ENCODE measurements at places on chromosomes 2 and 18. TPM values are rescaled to one million over a fixed set of nuclear protein-coding genes. Genes with fewer than 3 reads are reported as not detected.

- DNase-seq: peak; percentile 39
Measured at GRCh38 chr2:43021791-43022509, 204.5 kb downstream of the ZFP36L2 start.

CCDC148 gene
- total RNA-seq: 0.52 TPM

MEP1B gene
- not detected for total RNA-seq

GRCh38 chr2:73944714-73945113, 18.0 kb downstream of the DGUOK start:
- DNase-seq: no peak

CYP1B1 gene
- total RNA-seq: 115 TPM

GRCh38 chr2:240240017-240240734, 99.7 kb upstream of the OTOS start:
- no peak for DNase-seq

GRCh38 chr2:359047-359446, 71.2 kb upstream of the ALKAL2 start:
- no peak for DNase-seq

DNA sequence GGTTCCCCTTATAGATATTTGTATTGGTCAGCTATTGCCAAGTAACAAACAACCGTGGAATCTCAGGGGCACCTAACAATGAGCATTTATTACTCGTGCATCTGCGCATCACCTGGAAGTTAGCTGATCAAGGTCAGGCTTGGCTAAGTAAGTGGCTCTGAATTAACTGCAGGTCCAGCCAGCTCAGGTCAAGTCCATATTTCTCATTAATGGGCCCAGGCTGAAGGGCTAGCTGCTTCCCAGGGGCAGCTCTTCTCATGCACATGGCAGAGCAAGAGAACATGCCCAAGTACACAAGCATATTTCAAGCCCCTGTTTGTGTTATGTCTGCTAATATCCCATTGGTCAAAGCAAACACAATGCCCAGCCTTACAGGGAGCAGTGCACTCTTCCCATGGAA, 7.8 kb upstream of the DGUOK start:
- no peak for DNase-seq

- no peak for DNase-seq
Measured at GRCh38 chr18:9804517-9805104, 81.2 kb upstream of the TXNDC2 start.

DSEL gene
- 16.9 TPM for total RNA-seq

DNA sequence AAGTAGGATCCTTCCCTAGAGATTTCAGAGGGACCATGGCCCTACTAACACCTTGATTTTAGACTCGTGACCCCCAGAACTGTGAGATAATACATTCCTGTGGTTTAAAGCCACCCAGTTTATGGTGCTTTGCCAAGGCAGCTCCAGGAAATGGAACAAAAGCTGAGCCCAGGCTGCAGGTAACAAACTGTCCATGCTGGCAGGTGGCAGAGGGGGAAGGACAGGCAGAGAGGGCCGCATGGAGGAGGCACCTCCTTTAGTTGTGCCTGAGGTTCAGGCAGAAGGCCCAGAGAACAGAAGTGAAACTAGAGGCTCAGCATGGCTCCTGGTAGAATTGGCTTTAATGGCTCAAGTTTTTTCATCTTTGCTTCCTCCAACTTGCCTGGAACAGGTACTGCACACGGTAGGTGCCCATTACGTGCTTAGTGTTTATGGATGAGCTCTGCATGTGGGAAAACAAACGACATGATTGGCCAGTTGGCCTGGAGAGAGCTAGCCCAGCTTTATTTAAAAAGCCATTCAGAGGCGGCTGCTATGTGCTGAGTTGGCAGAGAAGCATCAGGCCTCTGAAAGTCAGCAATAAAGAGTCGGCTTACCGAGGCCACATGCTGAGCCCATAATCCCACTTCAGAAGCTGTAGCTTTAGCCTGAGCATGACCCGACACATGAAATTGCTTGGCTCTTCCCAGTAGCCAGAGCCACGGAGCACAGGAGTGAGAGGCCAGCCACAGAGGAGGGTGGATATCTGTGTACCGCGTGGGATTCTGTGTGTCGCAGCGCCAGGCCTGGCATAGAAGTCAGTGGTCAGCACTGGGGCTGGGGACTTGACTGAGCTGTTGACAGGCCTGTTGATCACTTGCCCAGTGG, 36.5 kb downstream of the HS1BP3 start:
- peak; percentile 84 for DNase-seq

SP110 gene
- 22.4 TPM for total RNA-seq

- DNase-seq: no peak
Measured at GRCh38 chr2:156891609-156892008, 365.9 kb upstream of the GALNT5 start.

CNGA3 gene
- not detected for total RNA-seq

DNA sequence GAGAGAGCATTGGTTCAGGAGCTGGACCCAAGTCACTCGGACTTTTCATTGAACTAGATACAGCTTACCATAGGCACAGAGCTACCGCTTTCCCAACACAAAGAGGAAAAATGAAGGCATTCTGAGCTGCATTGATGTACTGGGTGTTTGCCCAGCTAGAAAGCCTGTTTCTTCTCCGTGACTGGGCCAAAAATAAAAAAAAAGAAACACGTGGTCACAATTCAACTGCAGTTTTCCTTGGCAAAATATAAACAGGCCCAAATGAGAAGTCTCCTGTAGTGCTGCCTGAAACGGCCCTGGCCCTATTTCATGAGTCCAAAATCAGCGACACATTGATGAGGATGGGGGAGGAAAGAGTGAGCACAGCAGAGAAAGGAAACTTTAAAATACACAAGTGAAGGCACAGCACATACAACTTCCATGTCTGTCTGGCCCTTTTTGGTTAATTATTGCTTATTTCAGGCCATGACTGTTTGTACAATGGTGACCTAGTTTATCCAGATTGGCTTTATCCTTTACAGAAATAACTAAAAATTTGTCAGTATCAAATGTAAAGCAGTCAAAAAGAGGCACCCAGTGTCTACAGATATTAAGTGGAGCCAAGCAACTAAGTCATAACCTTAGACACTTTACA, 179.7 kb downstream of the ICOS start:
- no peak for DNase-seq

DNA sequence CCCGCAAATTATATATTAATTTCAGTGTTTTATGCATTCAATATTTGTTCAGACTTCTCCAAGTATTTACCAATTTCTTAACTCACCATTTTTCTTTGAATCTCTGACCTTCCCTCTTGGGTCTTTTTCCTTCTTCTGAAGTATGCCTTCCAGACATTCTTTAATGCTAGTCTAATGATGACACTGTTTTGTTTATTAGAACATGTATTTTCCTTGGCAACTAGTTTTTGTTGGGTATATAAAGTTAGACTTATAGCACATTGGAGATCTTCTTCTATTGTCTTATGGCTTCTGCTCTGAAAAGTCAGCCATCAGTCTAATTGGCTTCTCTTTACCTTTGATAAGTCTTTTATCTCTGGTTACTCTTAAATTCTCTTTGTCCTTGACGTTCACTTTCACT, 423.2 kb upstream of the NRP2 start:
- no peak for DNase-seq

SLC38A11 gene
- total RNA-seq: 1.4 TPM

GRCh38 chr2:111117598-111118480, 2.9 kb upstream of the BCL2L11 start:
- DNase-seq: peak; percentile 61

- no peak for DNase-seq
Measured at GRCh38 chr2:46342566-46343315, 45.5 kb downstream of the EPAS1 start.

DNA sequence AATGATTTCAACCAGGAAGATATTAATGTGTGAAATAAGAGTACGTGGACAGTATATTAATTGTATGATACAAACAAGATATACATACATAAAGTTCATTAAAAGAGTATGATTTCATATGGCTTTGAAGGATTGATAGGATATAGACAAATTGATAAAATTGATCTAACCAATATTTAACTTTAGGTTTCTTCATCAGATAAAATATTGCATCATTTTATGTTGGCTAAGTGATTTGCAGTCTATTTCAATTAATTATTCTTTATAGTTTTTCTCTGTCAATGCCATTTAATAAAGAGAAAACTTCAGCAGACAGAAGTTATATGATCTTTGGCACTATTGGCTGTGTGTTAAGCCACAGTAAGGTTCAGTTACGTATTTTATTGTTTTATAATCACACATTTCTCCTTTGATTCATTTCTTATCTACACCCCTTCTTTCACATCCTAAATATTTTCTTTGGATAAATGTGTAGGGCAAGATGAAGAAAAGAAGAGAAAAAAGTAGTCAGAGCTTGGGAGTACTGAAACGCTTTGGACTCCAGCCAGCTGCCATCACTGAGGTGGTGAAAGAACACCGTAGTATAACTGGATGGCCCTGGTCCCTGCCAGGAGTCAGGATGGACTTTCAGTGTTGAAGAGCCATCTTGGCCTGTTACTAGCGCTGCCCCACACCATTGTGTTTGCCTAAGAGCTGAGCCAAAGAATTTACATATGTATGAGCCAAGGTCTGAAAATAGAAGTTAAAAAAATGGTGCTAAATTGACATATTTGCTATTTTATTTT, 9.8 kb upstream of the CPS1 start:
- DNase-seq: peak; percentile 47

KIF3C gene
- 20.7 TPM for total RNA-seq

DNA sequence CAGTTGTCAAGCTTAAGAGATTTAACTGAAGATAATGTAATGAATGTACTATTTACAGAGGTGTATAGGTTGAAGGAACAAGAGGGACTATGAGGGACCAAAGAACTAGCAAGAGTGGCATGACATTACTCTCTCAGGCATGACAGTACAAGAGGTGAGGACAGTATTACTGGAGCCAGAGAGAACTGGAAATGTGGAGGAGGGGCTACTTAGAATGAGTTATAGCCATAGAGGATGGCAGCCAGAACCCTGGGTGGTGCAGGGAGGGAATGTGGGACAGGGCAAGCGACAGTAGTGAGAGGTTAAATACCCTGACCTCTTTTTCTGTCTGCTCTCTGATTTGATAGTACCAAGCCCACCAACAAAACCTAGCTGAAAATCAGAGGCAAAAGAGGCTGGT, 122.6 kb upstream of the UGP2 start:
- no peak for DNase-seq

- no peak for DNase-seq
Measured at GRCh38 chr18:29753379-29753778, 1289.2 kb downstream of the DSC3 start.

DNA sequence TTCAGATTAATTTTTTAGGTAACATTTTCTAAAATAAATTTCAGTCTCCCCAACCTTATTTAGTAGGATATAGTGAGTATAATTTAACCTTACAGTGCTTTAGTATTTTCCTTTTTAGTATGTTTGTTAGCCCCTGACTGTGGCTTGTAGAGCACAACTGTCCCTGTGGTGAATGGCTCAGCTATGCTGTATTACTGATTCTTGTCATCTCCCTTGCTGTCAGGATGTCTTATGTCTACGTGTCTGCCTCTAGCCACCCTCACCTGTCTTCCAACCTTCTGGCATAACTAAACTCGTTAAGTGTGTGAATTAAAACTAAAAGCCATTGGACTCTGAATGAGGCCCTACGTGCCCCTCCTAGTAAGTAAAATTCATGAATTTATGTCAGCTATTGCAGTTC, 18.4 kb downstream of the MRPS9 start:
- DNase-seq: no peak

GRCh38 chr2:238743243-238744065, 104.4 kb upstream of the TWIST2 start:
- no peak for DNase-seq

- no peak for DNase-seq
Measured at GRCh38 chr2:120993661-120994060, 258.0 kb downstream of the GLI2 start.

HRH4 gene
- 0.10 TPM for total RNA-seq

CHN1 gene
- total RNA-seq: 23.0 TPM

AGXT gene
- total RNA-seq: not detected

PLEK gene
- total RNA-seq: 32.9 TPM

DNA sequence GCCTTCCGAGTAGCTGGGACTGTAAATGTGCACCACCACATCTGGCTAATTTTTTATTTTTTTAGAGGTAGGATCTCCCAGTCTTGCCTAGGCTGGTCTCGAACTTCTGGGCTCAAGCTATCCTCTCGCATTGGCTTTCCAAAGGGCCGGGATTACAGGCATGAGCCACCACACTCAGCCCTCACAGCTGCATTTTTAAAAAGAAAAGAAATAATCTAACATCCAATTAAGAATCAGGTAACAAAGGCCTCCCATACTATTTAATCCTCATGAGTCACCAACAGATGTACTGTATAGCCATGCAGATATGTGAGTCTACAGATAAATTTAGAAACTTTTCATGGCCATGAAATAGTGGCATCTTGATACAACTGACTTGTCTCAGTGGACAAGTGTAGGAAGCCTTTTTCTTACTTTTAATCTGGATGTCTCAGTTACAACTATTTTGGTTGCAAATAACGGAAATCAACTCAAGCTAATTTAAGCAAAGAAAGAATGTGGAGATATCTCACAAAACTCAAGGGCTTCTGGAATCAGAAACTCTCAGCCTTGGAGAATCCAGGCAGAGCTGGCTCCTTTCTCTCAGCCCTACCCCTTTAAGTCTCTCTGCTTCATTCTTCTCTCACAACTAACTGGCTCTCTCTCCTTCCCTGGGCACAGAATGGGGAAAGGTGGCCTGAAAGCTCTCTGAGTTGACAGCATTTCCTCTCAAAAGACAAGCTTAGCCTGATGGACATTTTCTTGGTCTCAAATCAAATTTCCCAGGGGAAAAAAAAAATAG, 12.8 kb upstream of the PPM1B start:
- no peak for DNase-seq

GRCh38 chr2:107093426-107093957, 207.5 kb upstream of the ST6GAL2 start:
- no peak for DNase-seq

Measured in aorta (tissue), 5 donors.